IPS-NIHi11 (cell line): ENCODE measurements at places on chromosomes 16 and 17.

DNA sequence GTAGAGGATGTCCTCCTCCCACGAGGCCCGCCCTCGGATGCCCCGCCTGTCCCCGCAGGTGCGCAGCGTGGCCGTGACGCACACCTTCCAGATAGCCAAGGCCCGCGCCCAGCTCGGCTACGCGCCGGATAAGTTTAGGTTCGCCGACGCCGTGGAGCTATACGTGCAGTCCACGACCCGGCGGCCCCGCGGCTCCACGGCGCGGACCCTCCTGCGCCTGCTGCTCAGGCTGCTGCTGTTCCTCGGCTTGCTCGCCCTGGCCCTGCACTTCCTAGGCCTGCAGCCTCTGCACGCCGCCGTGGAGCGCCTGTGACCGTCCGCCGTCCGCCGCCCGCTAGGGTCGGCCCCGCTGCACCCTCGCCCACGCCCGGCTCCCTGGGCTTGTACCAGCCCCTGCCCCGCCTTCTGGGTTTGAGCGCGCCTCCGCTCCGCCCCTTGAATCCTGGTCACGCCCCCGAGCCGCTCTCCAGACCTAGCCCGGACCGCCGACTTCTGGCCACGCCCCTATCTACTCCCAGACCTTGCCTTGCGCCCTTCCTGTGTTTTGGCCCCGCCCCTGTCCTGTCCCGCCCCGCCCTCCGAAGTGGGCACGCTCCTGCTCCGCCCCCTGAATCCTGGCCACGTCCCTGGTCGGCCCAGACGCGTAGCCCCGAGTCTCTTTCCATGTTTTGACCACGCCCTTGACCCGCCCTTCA lies 15.8 kb upstream of the EEF2K start:
- peak; percentile 87 for DNase-seq

DNA sequence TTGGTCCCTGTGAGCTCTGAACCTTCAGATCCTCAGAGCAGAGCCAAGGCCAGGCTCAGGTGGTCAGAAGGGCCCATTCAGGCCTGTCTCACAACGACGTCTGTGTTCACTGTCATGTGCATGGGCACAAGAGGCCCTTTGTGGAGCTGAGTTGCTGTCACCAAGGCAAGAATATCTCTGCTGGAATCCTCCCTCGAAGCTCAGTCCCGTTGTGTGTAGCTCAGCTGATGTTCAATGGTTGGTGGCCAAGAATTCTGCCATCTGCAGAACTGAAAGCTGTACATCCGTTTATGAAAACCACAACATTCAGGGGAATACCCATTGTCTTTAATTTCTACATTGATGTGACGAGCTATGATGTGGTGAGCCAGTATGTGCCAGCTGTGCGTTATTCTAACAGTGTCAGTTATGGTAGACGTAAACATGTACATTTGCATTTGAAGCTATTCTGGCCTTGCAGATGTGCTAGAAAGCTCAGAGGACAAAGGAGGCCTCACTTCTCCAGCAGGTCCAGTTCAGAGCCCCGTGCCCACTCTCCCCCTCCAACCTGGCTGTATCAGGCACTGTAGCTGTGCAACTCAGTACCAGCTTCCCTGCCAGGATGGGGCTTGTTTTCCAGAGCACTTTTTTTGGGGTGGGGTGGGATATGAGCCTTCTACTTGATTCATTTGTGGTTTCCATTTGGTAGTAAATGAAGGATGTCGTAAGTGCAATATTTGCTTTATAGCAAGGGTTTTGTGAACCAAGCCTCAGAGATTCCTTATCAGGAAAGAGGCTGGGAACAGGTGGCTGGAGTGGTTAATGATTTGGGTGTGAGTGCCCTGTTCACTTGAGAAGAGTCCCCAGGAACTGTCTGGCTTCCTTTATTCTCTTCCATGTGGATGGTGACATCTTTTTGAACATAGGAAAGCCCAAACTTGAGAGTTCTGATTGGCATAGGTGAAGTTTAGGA lies 56.1 kb downstream of the B9D1 start:
- no peak for DNase-seq

DNA sequence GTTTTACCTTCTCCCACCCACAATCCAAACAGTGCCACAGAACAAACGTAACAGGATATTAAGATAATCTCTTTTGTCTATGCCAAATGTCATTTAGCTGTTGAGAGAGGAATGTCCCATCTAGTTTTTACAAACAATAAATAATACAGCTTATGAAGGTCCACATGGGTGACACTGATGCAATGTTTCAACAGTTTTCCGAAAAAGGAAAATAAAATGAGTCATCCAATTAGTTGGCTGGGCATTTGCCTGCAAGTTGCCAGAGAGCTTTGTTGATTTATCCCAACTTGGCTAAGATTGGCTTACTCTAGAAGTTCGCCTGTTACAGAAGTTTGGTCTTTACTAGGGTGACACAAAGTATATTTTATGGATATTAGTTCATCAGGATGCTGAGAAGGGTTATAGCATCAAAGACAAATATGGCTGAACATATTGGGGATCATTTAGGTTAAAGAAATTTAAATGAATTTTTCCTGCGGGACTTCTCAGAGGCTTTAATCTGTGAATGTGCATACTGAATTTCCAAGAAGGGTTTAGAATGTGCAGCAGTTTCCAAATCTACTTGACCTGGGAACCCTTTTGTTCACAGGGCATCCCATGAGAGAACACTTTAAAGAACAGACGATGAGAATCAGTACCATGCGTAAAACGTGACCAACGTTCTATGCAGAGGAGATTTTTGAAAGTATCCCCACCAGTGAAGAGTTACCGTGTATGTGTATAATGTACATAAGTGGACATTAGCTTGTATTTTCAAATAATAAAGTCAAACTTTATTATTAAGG lies 73.1 kb downstream of the CDH13 start:
- no peak for DNase-seq

GRCh38 chr17:7280519-7281073 lies 922 bp upstream of the SLC2A4 start:
- peak; percentile 85 for DNase-seq

- no peak for DNase-seq
Measured at GRCh38 chr16:31377210-31377903, 15.8 kb upstream of the ITGAD start.

DNA sequence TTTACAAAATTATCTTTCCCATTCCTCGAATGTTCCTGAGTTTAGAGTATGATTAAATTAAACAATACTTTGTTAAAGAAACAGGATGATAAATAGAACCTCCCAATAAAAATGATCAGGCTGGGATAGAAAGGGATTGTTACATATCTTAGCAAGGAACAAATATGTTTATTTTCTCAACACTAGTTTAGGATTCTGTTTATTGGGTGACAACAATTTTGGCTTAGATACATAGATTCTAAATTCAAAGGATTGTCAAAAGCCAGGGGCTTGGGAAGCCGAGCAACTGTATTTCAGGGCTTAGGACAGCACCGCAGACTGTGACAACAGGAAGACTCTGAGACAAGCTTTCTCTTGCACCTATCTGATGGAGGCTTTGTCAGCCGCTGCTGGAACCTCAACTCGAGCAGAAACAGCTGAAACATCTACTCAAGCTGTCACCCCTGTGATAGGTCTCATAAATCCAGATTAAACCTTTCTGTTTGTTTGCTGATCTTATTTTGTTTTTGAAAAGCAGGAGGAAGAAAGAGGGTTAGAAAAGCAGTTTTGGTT lies 562.8 kb upstream of the ZFHX3 start:
- DNase-seq, result no peak

GRCh38 chr16:52832771-52833170 lies 219.9 kb downstream of the CHD9NB start:
- DNase-seq, result no peak

- DNase-seq, result no peak
Measured at GRCh38 chr17:4080686-4081085, 62.1 kb downstream of the ZZEF1 start.

GRCh38 chr17:38745545-38745944 lies 2.6 kb downstream of the PCGF2 start:
- DNase-seq, result no peak

GRCh38 chr17:7370853-7371252 lies 10.0 kb upstream of the TNK1 start:
- no peak for DNase-seq

DNA sequence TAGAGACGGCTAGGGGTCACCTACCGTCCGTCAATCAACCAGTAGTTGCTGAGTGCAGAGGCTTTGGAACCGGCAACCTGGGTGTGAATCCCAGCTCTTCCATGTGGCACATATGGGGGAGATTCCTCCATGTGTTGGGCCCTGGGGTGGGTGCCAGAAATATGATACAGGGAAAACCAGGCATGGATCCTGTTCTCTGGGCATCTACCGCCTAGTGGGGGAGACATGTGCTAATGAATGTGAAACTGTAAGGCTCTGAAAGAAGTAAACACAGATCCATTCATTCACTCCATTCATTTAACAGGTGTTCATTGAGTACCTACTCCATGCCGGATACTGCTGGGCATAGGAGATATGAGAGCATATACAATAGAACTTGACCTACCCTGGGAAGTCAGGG lies 39.5 kb upstream of the SDK2 start:
- no peak for DNase-seq

DNA sequence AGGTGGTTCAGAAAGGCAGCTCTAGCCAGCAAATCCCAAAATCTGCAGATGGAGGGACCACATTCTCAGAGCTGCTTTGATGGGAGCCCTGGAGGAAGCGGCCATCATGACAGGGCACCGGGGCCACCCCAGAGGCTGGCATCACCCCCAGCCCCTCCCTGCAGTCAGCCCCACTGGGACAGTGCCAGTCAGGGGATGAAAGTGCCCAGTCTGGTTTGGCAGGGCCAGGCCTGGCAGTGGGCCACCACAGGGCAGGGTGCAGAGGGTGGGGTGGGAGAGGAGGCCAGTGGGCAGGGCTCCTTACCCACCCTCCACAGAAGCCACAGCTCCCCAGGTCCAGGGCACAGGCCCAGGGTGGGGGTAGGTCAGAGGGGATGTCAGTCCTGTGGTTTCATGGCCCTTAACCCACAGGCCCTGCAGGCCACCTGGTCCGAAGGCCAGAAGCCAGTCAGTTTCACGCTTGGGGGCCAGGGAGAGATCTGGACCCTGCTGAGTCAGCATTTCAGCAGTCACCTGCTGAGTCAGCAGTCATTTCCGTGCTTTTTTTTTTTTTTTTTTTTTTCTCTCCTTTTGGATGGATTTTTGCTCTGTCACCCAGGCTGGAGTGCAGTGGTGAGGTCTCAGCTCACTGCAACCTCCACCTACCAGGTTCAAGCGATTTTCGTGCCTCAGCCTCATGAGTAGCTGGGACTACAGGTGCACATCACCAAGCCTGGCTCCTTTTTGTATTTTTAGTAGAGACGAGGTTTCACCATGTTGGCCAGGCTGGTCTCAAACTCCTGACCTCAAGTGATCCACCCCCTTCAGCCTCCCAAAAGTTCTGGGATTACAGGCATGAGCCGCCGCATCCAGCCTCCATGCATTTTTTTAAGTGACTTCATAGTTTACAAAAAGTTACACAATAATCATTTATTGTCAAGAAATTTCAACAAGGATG lies 10.4 kb downstream of the SLC25A10 start:
- no peak for DNase-seq

GRCh38 chr17:82096709-82097183 lies 1.3 kb downstream of the FASN start:
- no peak for DNase-seq

DNA sequence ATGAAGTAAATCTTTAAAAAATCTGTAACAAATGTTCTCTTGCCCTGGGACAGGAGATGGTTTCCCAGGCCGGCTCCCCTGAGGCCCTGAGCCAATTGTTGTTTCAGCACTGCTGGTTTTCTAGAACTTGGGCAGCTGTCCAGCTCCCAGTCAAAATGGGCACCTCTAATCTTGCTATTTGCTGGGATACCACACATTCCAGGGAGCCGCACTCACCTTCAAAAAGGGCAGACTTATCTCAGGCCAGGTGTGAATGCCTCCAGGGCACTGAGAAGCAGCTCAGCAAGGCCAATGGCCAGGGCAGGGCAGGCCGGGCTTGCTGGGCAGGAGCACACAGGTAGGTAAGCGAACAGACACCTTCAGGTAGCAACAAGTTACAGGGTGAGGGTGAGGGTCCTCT lies 24.4 kb downstream of the TRIM16 start:
- DNase-seq, result peak; percentile 49

- DNase-seq, result no peak
Measured at GRCh38 chr17:27497696-27498095, 41.4 kb downstream of the KSR1 start.

DNA sequence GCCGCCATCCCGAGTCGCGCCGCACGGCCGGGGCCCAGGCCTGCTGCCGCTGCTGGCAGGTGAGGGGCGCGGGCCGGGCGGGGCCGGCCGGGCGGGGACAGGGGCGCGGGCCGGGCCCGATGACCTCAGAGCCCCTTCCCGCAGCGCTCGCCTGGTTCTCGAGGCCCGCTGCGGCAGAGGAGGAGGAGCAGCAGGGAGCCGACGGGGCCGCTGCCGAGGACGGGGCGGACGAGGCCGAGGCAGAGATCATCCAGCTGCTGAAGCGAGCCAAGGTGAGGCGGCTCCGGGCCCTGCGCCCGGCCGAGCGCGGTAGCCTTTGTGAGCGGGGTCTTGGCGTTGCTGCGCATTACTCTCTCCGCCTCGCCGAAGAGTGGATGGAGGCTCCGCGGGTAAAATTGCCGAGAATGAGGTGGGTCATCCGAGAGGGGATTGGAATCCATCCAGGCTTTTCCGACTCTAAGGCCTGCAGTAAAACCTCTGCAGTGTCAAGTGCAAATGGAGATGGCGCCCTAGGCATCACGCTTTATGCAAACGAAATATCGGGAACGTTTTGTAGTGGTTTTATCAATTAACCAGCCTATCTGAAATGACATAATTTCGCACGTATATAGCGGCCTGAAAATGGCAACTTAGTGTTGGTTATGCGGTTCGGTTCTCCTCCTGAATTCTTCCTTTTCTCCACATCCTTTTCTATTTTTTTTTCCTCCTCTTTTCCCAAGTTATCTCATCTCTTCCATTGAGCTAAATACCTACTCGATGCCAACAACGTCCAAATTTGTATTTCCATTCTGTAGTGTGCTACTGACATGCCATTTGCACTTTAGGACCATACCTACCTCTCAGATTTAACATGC lies 577 bp downstream of the TTC19 start:
- peak; percentile 86 for DNase-seq

- no peak for DNase-seq
Measured at GRCh38 chr17:57084361-57084801, 665 bp upstream of the AKAP1 start.

DNA sequence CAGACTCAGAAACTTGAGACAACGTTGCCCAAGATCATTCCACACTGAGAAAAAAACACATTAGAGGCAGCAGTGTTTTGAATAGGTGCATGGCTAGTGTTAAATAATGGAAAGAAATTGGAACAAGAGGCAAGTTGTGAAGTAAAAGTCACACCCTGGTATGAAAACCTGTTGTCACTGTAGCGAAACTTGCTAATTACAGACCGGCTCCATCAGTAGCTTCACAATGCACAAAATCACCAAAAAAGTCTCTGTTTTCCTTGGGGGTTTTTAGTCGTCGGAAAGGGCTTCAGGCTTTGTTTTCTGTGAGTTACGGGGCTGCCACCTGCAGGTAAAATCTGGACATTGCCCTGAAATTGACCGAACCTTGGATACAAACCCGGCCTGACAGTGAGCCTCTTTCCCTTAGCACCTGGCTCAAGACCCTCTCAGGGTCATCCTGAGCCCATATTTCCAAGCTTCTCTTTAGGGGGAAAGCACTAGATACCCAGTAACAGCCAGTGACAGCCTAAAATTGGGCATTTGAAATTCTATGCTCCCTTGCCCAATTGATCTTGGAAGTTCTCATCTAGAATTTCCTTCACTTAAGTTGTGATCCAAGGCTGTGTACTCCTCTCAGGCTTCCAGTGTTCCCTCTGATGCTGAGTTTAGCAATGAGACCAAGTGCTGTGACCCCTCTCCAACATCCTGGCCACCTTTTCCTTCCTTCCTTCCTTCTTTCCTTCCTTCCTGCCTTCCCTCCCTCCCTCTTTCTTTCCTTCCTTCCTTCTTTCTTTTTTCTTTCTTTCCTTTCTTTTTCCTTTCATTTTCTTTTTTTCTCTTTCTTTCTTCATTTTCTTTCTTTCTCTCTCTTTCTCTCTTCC lies 7.2 kb upstream of the GRB2 start:
- peak; percentile 85 for DNase-seq

- no peak for DNase-seq
Measured at GRCh38 chr17:6067060-6067459, 3.1 kb upstream of the WSCD1 start.
